ENCODE measurements at places on chromosomes 7 and 10.

- DNase-seq: no peak
Observed at GRCh38 chr7:23072922-23073321, 32.7 kb upstream of the KLHL7 start.

DNA sequence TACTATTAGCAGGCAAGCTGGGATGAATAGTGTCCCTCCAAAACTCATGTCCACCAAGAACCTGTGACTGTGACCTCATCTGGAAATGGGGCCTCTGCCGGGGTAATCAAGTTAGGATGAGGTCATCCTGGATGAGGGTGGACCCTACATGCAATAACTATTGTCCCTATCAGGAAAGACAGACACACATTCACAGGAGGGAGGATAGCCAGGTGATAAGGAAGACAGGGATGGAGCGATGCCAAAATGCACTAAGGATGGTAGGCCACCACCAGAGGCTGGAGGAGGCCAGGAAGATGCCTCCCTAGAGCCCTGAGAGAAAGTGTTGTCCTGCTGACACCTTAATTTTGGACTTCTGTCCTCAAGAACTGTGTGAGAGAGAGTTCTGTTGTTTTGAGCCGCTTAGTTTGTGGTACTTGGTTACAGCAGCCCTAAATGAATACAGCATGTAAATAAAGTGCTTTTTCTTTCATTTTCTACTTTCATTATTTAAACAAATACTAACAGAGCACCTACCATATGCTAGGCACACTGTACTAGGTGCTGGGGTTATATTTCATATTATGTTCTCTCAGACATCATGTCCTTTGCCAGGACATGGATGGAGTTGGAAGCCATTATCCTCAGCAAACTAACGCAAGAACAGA is 111.9 kb downstream of the USP6NL start:
- no peak for DNase-seq

DNA sequence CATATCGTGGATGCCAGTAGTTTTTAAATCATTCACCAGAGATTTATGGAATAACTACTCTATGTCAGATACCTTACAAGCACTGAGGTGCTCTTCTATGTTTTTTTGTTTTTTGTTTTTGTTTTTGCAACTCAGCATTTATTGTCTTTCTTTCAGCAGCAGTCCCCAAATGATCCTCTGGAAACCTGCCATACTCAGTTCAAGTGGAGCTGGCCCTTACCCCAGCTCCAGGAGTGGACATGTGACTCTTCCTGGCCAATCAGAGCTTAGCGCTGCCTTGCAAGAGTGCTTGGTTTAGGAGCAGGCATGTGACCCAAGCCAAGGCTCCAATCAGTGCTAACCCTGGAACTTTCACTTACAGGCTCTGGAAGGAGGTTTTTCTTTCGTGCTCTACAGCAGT is 356.6 kb upstream of the ZMIZ1 start:
- DNase-seq: no peak

GRCh38 chr7:132757783-132758182 is 181.5 kb upstream of the PLXNA4 start:
- no peak for DNase-seq

DNA sequence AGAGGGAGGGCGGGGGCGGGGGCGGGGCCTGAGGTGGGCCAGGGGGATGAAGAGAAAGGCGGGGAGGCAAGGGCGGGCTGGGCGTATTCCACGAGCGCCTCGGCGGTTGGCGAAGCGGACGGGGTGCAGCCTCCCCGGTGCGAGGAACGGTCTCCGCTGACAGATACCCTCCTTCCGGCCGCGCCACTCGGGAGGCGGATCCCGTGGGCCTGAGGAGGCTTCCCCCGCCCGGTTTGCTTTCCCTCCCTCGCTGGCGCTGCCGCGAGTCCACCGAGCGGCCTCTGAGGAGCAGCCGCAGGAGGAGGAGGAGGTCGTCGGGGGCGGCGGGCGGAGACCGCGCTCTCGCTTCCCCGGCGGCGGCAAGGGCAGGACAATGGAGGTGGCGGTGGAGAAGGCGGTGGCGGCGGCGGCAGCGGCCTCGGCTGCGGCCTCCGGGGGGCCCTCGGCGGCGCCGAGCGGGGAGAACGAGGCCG is at the start of gene TRIM24:
Gene TRIM24 (plus strand): TSS at position 84 of the 473 bp plus-strand sequence. CDS start 290 bp downstream, at position 374.
- DNase-seq: no peak

- DNase-seq: no peak
Observed at GRCh38 chr10:17239345-17240085, 11.5 kb downstream of the VIM start.

DNA sequence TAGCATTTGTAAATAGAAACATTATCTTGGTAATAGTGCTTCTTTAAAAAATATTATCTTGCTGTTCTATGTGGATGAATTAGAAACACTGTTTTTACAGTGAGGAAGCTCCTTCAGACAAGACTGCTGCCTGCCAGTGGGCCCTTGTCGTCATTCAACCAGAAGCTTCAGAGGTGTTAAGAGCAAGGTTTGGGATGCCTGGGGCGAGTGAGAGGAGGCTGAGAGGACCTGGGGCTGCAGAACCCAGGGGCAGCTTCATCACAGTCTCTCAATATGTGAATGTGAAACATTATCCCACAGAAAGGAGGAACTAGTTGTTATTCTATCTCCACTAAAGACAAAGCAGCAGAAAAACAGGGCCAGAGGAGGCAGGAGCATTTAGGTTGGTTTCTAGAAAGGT is 8.1 kb downstream of the PLPP4 start:
- DNase-seq: no peak

GRCh38 chr10:19929506-19930140 is 113.4 kb downstream of the PLXDC2 start:
- DNase-seq: no peak

DNA sequence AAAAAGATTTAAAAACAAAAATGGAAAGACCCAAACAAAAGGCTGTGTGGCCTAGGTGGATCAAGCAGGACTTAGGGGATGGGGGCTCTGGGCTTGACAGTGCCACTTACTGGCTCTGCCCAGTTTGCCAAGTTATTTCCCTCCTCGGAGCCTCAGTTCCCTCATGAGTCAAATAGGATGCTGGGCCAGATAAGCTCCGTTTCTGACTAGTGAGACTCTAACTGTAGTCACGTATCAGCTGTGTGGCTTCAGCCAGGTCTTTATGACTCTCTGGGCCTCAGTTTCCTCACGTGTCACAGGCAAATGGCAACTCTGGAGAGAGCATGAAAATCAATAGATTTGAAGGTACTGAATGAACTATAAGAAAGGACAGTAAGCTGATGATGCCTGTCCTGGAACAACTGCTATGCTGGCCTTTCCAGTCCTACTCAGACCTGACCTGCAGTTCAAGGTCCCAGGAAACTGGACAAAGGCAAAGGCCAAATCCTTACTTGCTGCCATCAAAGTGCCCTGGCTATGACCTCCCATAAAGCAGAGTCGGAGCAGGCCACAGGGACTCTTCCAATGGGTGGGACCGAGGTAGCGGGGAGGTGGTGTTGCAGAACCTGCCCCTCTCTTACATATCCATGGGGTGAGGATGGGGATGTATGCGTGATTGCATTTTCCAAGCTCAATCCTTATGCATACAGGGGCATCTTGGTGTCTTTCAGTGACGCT is 27.0 kb downstream of the FAM53B start:
- DNase-seq: no peak

DNA sequence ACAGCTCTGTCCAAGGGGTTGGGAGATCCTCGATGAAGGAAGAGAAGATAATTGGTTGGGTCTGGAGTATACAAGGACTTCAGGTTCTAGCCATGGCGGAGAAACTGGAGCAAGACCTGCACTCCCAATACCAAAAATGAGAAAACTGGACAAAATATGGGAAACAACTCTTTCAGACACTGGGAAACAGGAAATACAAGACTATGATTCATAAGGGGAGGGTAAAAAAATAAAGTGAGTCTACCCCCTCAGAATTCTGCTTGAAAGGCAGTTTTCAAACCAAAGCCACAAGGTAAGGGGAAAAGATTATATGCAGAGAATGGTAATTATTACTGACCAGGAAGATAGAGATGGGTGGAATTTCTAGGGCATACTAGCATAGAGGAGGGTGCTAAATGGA is 10.2 kb upstream of the SEC61G start:
- DNase-seq: no peak

GRCh38 chr7:24723178-24723530 is 34.1 kb downstream of the GSDME start:
- DNase-seq: no peak

DNA sequence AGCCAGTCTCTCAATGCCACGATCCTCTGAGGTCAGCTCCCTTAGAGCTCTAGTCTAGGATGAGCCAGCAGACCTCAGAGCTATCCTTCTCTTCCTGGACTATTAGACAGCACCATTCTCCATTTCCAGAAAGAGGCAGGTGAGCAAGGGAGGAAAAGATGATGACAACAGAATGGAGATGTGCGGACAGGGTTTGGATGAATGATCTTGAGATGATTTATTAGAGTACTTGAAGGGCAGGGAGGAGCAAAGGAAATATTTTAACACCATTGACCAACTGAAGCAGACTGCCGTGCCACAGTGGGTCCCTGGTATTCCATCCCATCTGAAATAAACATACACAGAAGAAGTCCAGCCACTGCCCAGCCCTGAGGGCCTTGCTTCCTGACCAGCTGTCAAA is 94.3 kb downstream of the CFAP58 start:
- DNase-seq: no peak

GRCh38 chr10:64379898-64380297 is 858.7 kb downstream of the REEP3 start:
- DNase-seq: no peak

DNA sequence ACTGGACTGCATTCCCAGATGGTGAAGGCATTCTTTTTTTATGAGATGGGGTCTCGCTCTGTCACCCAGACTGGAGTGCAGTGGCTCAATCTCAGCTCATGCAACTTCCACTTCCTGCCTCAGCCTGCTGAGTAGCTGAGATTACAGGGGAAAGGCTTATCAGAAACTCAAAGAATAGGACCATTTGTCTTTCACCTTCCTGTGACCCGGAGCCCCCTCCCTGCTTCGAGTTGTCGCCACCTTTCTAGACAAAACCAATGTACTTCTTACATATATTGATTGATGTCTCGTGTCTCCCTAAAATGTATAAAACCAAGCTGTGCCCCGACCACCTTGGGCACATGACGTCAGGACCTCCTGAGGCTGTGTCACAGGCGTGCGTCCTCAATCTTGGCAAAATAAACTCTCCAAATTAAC is 1.8 kb upstream of the METTL27 start:
- DNase-seq: no peak

DNA sequence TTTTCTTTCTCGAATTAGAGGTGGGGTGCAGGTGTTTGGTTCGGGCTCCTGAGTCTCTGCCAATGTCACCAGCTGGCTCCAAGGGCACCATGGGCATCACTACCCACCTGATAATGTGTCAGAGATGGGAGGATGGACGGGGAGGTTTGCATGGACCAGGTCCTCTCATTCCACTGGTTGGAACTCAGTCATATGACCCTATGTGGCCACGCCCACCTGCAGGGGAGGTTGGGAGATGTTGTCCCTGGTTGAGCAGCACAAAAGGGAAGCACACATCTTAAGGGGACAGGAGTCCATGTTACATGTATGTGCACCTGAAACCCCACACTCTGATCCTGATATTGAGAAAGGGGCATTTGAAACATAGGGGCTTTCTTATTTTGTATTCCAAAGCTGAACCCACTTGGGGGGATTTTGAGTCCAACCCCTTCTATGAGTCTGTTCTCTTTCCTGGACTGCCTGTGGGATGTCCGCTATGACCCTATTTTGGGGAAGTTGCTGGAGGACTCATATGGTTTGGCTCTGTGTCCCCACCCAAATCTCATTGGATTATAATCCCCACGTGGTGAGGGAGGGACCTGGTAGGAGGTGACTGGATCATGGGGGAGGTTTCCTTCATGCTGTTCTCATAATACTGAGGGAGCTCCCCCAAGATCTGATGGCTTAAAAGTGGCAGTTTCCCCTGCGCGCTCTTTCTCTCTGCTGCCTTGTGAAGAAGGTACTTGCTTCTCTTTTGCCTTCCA is 66.9 kb upstream of the BAIAP2L1 start:
- DNase-seq: no peak

- DNase-seq: no peak
Observed at GRCh38 chr10:33818343-33818742, 483.9 kb upstream of the NRP1 start.

GRCh38 chr7:151632750-151633515 is 113.2 kb upstream of the RHEB start:
- peak; percentile 39 for DNase-seq

DNA sequence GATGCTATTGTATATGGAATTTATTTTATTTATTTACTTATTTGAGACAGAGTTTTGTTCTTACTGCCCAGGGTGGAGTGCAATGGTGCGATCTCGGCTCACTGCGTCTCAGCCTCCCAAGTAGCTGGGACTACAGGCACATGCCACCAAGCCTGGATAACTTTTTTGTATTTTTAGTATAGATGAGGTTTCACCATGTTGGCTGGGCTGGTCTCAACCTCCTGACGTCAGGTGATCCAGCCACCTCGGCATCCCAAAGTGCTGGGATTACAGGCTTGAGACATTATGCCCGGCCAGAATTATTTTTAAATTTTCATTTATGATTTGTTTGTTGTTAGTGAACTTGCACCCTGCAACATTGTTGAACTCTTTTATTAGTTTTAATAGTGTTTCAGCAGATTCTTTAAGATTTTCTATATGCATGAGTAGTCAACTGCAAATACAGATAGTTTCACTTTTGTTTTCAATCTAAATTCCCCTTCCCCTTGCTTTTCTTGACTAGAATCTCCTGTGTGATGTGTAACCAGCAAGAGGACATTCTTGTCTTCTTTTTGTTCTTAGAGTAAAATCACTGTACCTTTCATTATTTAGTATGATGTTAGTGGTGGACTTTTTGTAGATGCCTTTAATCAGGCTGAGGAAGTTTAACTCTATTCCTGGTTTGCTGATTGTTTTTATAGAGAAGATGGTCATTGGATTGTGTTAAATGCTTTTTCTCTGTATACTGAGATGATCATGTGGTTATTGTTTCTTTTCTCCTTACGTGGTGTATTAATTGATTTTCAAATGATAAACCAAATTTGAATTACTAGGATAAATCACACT is 27.8 kb downstream of the ZNF33A start:
- DNase-seq: no peak

DNA sequence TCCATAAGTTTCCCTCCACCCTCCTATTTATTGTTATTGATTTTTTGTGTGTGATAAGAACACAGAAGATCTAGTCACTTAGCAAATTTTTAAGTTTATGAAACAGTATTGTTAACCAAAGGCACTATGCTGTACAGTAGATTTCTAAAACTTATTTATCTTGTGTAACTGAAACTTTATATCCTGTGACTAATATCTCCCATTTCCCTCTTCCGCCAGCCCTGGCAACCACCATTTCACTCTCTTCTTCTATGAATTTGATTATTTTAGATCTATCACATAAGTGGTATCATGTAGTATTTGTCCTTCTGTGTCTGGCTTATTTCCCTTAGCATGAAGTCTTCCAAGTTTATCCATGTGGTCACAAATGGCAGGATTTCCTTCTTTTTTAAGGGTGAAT is 144.3 kb upstream of the INHBA start:
- no peak for DNase-seq
